ENCODE measurements at places on chromosomes 1 and 21.

DNA sequence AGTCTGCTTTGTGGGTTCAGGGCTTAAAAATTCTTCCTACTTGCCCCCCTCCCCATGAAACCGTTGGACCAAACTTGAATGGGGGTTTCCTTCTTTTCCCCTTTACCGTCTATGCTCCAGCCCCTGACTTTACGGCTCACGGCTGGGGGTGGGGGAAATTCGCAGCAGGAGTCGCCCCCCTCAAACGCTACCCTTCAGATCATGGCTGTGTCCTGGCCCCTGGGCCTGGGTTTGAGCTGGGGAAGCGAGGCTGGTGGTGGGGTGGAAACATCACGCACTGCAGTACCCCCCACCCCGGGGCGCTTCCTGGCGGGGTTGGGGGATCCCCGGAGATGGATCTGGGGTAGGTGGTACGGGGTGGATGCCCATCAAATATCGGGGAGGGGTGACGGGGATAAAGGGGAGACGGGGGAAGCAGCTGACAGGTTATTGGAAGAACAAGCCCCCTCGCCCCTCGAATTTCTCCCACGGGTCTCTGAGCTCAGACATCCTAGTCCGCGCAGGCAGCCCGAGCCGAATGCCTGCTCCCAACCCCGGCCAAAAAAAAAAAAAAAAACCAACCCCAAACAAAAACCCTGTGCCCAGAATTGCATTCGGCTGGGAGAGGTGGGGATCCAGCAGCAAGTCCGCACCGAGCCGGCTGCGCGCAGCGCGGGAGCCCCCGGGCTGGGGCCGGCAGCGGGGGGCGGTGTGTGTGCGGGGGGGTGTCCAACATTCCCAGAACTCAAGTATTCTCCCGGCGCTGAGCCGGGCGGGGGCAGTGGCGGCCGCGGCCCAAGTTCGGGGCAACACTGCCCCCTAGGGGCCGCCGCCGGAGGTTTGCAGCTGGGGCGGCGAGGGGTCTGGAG lies 59.0 kb upstream of the ACOT11 start:
- peak; percentile 46 for DNase-seq

DNA sequence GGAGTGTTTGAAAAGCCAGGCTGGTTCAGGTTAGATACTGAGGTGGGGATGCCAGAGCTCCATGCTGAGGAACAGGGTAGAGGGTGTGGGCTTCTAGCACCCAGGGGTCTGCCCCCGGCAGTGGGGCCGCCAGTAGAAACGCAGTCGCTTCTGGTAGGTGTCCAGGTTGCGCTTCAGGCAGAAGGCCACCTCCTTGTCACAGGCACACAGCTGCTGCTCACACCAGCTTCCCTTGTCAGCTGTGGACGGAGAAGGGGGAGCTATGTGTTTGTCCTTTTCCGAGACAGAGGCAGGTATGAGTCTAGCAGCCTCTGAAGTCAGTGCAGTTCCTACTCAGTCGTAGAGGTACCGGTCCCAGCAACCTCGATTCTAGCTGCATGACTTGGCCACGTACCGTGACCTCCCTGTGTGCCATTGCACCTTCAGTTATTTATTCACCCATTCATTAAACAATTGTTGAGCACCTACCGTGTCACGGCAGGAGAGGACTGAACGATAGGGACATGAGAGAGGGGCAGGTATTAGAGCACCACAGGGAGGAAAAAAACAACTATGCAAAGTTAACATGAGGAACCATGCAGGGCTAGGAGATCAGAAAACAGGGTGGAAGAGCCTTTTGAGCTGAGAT lies 5.2 kb downstream of the PLA2G2D start:
- DNase-seq: no peak

GRCh38 chr1:172395576-172395975 lies 24.9 kb upstream of the C1orf105 start:
- no peak for DNase-seq

- DNase-seq: no peak
These were observed 29.8 kb upstream of the NFIA start for GRCh38 chr1:61052395-61053225.

DNA sequence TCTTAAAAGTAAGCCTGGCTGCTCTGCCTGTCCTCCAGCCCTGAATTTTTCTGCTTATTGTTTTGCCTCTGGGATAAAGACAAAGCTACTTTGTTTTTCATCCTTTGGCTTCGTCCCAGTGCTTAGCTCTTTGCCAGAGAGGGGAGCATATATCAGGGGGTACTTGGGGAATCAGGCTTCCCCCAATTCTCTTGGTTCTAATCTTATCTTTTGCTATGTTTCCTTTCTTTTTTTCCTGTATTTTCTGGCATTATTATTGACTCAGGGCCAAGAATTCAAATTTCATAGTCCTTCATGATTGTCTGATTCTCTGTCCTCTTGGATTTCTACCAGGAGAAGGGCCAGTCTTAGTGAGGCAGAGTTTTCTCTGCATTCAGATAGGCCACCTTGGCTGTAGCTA lies 51.2 kb downstream of the GIPC2 start:
- no peak for DNase-seq

GRCh38 chr1:167249702-167250101 lies 29.0 kb downstream of the POU2F1 start:
- DNase-seq: peak; percentile 23

DNA sequence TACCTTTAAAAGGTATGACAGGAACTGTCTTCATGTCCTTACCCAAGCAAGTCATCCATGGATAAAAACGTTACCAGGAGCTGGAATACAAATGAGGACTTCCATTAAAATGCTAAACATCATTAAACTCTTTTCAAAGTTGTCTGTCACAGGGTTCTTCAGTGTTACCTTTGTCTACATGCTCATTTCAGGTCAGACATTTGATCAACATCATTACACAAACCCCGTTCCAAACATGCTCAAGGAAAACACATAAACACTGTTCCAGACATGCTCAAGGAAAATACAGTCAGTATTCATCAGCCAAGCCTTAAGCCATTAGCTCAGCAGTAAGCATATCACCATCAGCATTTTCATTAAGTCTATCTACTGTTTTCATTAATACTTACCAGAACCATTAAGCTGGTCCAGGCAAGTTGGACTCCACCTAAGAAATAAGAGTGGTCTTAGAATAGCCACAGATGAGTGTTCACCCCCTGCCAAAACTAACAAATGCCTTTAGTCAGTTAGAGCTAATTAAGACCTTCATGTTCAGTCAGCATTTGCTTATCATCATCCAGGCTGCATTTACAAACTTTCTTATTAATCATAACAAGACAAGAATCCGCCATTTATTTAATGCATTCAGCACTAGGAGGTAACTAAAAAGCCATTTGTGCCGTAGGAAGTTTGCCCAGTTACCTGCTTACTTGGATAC lies 2.2 kb downstream of the GAS5 start:
- no peak for DNase-seq

GRCh38 chr1:61282387-61282786 lies 200.0 kb downstream of the NFIA start:
- peak; percentile 45 for DNase-seq

DNA sequence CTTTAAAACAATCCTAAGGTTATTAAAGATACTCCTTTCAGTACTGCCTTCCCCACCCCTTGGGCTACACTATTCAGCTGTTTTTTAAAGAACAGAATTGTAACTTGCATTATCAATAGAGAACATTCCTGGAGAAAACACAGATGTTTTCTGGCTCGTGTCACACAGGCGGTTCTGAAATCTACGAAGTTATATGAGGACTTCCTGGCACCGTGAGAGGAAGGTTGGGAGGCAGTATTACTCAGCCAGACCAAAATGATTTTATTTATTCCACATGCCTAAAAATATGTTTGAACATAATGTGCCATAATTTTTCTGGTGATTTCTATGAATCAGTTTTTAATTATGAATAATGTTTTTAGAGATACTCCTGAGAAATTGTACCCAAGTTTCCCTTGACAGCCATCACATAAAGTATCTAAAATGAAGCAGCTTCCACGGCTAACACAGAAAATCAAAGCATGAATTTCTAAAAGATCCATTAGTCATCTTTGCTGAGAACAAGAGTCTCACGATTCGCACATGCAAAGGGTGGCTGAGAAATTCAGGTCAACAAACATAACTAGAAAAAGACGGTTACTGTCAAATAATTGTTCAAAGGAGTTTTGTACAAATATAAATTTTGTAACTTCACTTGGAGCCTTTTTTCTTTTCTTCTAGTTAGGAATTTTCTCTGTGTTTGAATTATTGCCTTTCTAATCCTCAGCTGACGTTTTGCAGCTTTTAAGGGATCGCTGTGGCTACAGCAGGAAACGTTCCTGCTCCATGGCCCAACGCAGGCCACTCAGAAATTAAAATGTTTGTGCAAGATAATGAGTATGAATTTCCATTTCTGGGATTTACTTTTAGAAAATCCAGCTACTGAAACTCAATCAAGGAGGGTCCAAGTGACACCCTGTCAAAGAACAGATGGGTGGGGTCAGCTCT lies 8.0 kb upstream of the SIM2 start:
- DNase-seq: no peak

- DNase-seq: no peak
These were observed 34.9 kb downstream of the UTP25 start for GRCh38 chr1:209862391-209863356.

All from fibroblast of mammary gland (primary cell).